ENCODE measurements at places on chromosomes 1 and 21. TPM values are rescaled to one million over a fixed set of nuclear protein-coding genes. Genes with fewer than 3 reads are reported as not detected.

Gene FYB2
- not detected for total RNA-seq

- H3K27ac ChIP-seq = no peak overlapping the region
- H3K27me3 ChIP-seq = no peaks in the 10 kb centered on the region
- H3K4me3 ChIP-seq = no peak overlapping the region
- H3K36me3 ChIP-seq = no peaks in the 10 kb centered on the region
- no peak for DNase-seq
- peaks cover 16% of the 10 kb centered on the region for H3K4me1 ChIP-seq
Measured at GRCh38 chr1:199336745-199337640, 690.5 kb upstream of the NR5A2 start.

Gene RCSD1
- not detected for total RNA-seq

Gene FALEC
- not detected for total RNA-seq

Gene METTL18
- total RNA-seq = 6.1 TPM

- H3K27me3 ChIP-seq = peaks cover 5% of the 10 kb centered on the region
- H3K4me3 ChIP-seq = no peak overlapping the region
- H3K4me1 ChIP-seq = no peaks in the 10 kb centered on the region
Measured at GRCh38 chr1:63032171-63032570, 248.2 kb downstream of the ATG4C start.

Gene AADACL3
- not detected for total RNA-seq

DNA sequence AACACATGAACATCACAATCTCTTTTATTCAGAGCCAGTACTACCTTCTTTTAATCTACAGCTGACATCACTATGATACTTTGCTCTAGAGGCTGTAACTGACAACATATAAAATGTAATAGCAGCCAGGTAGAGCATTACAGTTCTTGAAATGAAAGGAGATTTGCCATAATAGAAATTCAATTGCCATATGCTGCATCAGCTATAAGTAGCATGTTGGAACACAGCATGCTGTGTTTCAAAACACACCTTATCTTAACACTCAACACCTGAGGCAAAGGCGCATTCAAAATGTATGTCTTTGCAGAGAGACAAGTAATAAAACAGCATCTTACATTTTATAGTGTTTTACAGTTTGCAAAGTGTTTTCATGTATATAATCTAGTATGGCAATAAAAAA lies 24.0 kb upstream of the KRTAP21-1 start:
- H3K4me3 ChIP-seq = no peak overlapping the region
- H3K27ac ChIP-seq = no peak overlapping the region
- no peak for DNase-seq
- no peaks in the 10 kb centered on the region for H3K4me1 ChIP-seq
- H3K36me3 ChIP-seq = no peaks in the 10 kb centered on the region
